ENCODE measurements at places on chromosomes 5 and 9.

- H3K36me3 ChIP-seq = no peaks in the 10 kb centered on the region
- no peaks in the 10 kb centered on the region for H3K4me1 ChIP-seq
- H3K4me3 ChIP-seq = no peak overlapping the region
Observed at GRCh38 chr5:67462147-67462546, 265.5 kb upstream of the CD180 start.

DNA sequence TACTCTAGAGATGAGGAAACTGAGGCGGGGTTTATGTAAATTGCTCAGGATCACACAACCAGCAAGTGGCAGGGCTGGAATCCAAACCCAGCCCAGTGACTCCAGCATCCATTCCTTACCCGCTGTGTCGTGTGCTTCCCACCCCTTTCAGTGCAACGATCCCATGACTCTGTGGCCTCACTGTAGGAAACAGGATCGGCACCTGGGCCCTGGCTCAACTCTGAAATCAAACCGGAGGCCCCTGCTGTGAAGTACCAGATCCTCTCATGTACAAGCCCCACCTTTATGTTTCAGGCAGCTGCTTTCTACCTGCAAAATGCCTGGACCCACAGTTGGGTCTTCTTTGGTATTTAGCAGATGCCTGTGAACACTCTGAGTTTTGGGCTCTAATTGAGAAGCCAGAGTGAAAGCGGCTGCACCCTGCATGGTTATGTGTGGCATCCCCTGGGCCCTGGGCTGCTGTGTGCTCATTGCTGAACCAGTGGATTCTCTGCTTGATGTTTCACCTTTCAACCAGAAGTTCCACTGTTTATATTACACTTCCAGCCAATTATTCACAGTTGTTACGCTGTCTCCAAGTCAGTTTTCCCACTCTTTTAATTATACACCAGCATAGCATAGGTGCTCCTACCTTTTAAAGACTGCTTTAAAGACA, 36.7 kb downstream of the ABLIM3 start:
- H3K36me3 ChIP-seq = no peaks in the 10 kb centered on the region
- no peak overlapping the region for H3K27ac ChIP-seq
- no peak overlapping the region for H3K4me3 ChIP-seq
- H3K4me1 ChIP-seq = no peaks in the 10 kb centered on the region
- H3K27me3 ChIP-seq = no peaks in the 10 kb centered on the region
- DNase-seq = no peak

- no peak for DNase-seq
- no peaks in the 10 kb centered on the region for H3K36me3 ChIP-seq
- no peaks in the 10 kb centered on the region for H3K27me3 ChIP-seq
- H3K27ac ChIP-seq = no peak overlapping the region
- no peak overlapping the region for H3K4me3 ChIP-seq
Observed at GRCh38 chr9:115810166-115810565, 343.4 kb upstream of the PAPPA start.

GRCh38 chr5:31477516-31477915, 54.4 kb downstream of the DROSHA start:
- no peaks in the 10 kb centered on the region for H3K36me3 ChIP-seq
- no peak overlapping the region for H3K4me3 ChIP-seq
- H3K4me1 ChIP-seq = no peaks in the 10 kb centered on the region
- no peak for DNase-seq
- H3K27me3 ChIP-seq = no peaks in the 10 kb centered on the region

GRCh38 chr5:132392978-132393825, 23.7 kb downstream of the SLC22A5 start:
- H3K36me3 ChIP-seq = no peaks in the 10 kb centered on the region
- peaks cover under 1% of the 10 kb centered on the region for H3K4me1 ChIP-seq
- no peaks in the 10 kb centered on the region for H3K27me3 ChIP-seq
- no peak overlapping the region for H3K27ac ChIP-seq

DNA sequence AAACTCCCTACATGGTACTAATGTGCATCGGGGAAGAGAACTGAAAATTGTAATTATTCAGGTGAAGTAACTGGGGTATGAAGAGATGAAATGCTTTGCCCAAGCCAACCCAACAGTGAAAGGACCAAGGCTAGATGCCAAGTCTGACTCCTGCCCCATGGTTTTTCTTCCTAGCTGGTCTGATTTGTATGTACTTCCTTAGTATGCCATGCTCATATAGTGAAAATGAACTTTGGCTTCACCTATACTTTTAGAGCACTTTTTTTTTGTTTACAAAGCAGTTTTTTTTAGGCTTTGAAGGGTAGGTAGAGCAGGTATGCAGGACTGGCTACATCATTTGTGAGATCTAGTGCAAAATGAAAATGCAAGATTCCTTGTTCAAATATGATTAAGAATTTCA, 359.4 kb upstream of the RIOK2 start:
- no peak overlapping the region for H3K4me3 ChIP-seq
- H3K27ac ChIP-seq = no peak overlapping the region
- H3K36me3 ChIP-seq = no peaks in the 10 kb centered on the region

GRCh38 chr5:120160124-120160895, 303.8 kb upstream of the PRR16 start:
- no peak for DNase-seq
- no peaks in the 10 kb centered on the region for H3K4me1 ChIP-seq
- H3K36me3 ChIP-seq = no peaks in the 10 kb centered on the region
- no peaks in the 10 kb centered on the region for H3K27me3 ChIP-seq
- H3K27ac ChIP-seq = no peak overlapping the region
- H3K4me3 ChIP-seq = no peak overlapping the region

GRCh38 chr5:112762113-112762810, 24.6 kb downstream of the APC start:
- H3K36me3 ChIP-seq = no peaks in the 10 kb centered on the region
- DNase-seq = no peak
- no peak overlapping the region for H3K27ac ChIP-seq
- H3K4me1 ChIP-seq = peaks cover under 1% of the 10 kb centered on the region
- H3K27me3 ChIP-seq = no peaks in the 10 kb centered on the region

DNA sequence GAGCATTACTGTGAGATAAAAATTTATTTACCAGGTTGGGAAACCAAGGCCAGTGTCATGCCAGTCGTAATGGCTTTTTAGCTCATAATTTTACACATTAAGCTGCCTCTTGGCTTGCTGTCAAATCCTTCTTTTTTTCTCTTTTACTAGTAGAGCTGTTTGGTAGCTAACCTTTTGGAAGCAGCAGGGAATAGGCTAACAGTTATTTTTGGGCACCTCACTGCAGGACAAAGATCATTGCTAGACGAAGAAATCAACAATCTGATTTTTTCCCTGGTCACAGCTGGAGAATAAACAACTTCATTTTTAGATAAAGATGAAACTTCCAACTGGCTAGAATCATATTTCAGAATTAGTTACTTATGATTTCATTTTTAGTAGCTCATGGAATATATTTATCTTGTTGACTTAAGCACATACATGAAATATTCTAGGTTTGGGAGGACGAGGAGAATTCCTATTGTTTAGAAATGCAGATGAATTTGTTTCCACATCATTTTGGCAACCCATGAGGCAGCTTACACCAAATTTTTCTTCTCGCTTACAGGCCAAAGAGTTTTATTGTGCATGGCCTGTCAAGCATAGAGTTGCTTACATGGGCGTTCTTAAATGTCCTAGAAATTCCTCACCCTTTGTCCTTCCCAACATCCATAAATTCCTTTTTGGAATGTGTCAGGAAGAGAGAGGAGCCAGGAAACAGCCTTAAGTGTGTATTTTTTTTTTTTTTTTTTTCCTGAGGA, 19.6 kb downstream of the TNC start:
- no peak overlapping the region for H3K4me3 ChIP-seq
- H3K27ac ChIP-seq = no peak overlapping the region
- H3K27me3 ChIP-seq = no peaks in the 10 kb centered on the region
- no peaks in the 10 kb centered on the region for H3K4me1 ChIP-seq

- H3K27ac ChIP-seq = peak overlapping the region; percentile 85
- H3K4me1 ChIP-seq = peaks cover 43% of the 10 kb centered on the region
- DNase-seq = peak; percentile 90
- H3K36me3 ChIP-seq = no peaks in the 10 kb centered on the region
- peak overlapping the region; percentile 11 for H3K4me3 ChIP-seq
Observed at GRCh38 chr9:68653141-68653595, 51.9 kb upstream of the PIP5K1B start.

- H3K27me3 ChIP-seq = no peaks in the 10 kb centered on the region
- no peak overlapping the region for H3K4me3 ChIP-seq
- no peaks in the 10 kb centered on the region for H3K4me1 ChIP-seq
- DNase-seq = no peak
Observed at GRCh38 chr5:6743161-6743560, 29.9 kb downstream of the TENT4A start.

GRCh38 chr5:1089621-1090040, 22.2 kb downstream of the SLC12A7 start:
- H3K4me1 ChIP-seq = no peaks in the 10 kb centered on the region
- no peaks in the 10 kb centered on the region for H3K27me3 ChIP-seq
- no peaks in the 10 kb centered on the region for H3K36me3 ChIP-seq
- no peak overlapping the region for H3K4me3 ChIP-seq
